Airway epithelial cell (primary cell): ENCODE measurements at places on chromosomes 11 and 22. TPM values are rescaled to one million over a fixed set of nuclear protein-coding genes. Genes with fewer than 3 reads are reported as not detected.

Gene MS4A7
- not detected in 2 replicates for total RNA-seq

Gene NXPE2
- total RNA-seq: not detected in 2 replicates

Gene CARNS1
- total RNA-seq: 0.07 TPM in 1 of 2 replicates, not detected in the other

Gene TUB
- total RNA-seq: 0.51 and 1.3 TPM in 2 replicates

Gene PIK3IP1
- 22.2 and 25.8 TPM in 2 replicates for total RNA-seq

Gene SAA4
- total RNA-seq: 0.42 and 0.56 TPM in 2 replicates
